Stimulated activated CD8-positive, alpha-beta memory T cell treated with anti-CD3 and anti-CD28 coated beads, Interleukin-12 subunit alpha, Interleukin-12 subunit beta, amount 100 ng/mL, for 4 hours (primary cell): ENCODE measurements at places on chromosomes 11 and 22.

- no peak for DNase-seq
These were observed 34.6 kb upstream of the PDGFD start for GRCh38 chr11:104198576-104198975.

- DNase-seq, result no peak
These were observed 112.5 kb upstream of the TP53AIP1 start for GRCh38 chr11:129055196-129055595.

DNA sequence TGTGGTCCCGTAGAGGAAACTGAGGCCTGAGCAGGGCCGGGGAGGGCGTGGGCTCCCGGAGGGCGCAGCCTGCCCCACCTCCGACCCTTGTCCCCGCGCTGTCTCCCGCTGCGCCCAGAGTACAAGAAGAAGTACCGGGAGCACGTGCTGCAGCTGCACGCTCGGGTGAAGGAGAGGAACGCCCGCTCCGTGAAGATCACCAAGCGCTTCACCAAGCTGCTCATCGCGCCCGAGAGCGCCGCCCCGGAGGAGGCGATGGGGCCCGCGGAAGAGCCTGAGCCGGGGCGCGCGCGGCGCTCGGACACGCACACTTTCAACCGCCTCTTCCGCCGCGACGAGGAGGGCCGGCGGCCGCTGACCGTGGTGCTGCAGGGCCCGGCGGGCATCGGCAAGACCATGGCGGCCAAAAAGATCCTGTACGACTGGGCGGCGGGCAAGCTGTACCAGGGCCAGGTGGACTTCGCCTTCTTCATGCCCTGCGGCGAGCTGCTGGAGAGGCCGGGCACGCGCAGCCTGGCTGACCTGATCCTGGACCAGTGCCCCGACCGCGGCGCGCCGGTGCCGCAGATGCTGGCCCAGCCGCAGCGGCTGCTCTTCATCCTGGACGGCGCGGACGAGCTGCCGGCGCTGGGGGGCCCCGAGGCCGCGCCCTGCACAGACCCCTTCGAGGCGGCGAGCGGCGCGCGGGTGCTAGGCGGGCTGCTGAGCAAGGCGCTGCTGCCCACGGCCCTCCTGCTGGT is 1.9 kb downstream of the NLRP6 start:
- DNase-seq, result no peak

- no peak for DNase-seq
These were observed 94.9 kb downstream of the SCN3B start for GRCh38 chr11:123559523-123559955.

DNA sequence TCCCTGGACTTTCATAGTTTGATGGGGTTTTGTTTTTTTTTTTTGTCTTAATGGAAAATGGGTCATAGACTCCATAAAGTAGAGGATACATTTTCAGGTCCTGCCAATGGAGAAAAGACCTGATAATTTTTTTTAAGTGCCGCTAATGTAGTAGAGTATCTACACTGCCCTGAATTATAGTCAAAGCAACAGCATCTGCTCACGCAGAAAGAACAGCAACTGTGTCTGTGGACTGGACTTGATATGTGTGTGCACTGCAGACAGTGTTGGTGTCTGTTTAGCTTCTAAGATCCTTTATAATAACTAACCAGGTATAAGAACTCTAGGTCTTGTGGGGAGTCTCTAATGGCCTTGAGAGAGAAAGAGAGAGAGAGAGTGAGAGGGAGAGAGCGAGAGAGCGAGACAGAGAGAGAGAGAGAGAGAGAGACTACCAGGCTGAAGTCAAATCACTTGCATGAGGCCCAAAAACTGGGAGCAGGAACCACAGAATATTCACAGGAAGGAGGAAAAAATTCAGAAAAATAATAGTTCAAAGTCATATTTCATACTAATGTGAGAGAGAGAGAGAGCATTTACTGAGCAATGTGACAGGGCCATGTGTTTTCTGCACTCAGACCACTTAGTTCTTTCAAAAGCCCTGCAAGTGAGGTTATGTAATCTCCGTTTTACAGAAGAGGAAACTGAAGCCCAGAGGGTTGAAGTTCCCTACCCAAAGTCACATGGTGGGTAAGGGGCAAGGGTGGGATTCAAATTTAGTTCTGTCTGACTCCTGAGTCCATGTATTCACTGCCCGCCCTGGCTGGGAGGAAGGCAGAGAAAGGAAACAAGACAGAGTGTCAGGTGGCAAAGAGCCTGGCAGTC is 8.6 kb upstream of the MIAT start:
- DNase-seq, result no peak

DNA sequence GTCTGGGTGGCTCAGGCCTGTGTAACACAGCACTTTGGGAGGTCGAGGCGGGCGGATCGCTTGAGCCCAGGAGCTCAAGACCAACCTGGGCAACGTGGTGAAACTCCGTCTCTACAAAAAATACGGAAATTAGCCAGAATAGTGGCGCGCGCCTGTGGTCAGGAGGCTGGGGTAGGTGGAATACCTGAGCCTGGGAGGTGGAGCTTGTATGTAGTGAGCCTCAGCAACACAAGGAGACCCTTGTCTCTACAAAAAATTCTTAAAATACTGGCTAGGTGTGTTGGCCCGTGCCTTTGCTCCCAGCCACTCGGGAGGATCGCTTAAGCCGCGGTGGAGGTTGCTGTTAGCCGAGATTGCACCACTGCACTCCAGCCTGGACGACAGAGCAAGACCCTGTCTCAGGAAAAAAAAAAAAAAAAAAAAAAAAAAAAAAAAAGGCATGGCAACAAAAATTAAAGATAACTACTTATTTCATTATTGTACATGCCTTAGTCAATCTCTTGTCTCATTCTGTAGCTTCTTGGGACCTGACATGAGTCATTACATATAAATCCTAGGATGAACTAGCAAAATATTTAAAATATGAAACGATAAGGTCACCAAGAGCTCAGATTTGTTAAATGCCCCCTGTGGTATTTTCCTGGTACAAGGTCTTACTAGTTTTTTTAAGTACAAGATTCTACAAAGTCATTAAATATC is 1.1 kb downstream of the TAF1D start:
- peak; percentile 7 for DNase-seq

GRCh38 chr11:18067372-18067771 is 21.3 kb upstream of the TPH1 start:
- no peak for DNase-seq

GRCh38 chr11:115052601-115053000 is 374.3 kb downstream of the NXPE2 start:
- DNase-seq, result no peak

GRCh38 chr11:20368438-20368837 is 4.9 kb downstream of the HTATIP2 start:
- no peak for DNase-seq

GRCh38 chr11:71998649-71999310 is at the start of gene IL18BP:
IL18BP (plus strand) TSS chr11:71998909; CDS start chr11:71999985, 1,076 bp downstream.
- no peak for DNase-seq

- no peak for DNase-seq
These were observed 80.1 kb upstream of the RTL6 start for GRCh38 chr22:44578110-44578457.

DNA sequence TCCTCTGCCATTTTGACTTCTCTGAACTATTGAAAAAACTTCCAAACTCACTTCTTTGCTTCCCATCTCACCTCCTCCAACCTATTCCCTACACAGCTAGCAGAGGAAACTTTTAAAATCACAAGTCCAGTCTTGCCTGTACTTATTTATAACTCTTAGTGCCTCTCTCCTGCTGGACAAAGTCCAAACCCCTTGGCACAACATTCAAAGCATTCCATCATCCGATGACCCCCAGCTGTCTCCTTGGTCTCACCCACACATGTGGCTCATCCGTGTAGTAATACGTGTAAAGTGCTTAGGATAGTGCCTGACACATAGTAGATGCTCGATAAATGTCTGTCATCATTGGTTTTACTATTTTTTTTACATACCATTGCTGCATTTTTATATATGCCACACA is 101.4 kb downstream of the PARVA start:
- no peak for DNase-seq

DNA sequence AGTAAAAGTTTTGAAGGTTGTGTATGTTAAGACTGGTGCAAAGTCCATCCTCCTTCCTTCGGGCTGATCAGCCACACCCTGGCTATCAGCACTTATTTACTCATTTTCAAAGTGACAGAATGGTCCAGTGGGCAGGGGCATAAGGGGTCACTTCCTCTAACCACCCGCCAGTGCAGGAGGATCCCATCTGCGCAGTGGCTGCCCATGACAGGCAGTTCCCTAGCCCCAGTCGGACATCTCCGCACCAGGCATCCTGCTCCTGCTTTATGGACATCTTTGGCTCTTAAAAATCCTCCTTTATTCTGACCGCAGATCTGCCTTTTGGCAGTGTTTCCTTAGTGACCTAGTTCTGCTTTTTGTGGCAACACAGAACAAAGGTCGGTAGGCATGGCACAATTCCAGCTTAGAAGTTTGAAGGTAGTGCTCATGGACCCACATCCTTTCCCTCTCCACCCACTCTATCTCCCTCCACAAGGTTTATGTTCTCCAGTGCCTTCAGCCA is 55.9 kb downstream of the BMAL1 start:
- no peak for DNase-seq

- DNase-seq, result no peak
These were observed 6.3 kb upstream of the APOL5 start for GRCh38 chr22:35711336-35711735.

DNA sequence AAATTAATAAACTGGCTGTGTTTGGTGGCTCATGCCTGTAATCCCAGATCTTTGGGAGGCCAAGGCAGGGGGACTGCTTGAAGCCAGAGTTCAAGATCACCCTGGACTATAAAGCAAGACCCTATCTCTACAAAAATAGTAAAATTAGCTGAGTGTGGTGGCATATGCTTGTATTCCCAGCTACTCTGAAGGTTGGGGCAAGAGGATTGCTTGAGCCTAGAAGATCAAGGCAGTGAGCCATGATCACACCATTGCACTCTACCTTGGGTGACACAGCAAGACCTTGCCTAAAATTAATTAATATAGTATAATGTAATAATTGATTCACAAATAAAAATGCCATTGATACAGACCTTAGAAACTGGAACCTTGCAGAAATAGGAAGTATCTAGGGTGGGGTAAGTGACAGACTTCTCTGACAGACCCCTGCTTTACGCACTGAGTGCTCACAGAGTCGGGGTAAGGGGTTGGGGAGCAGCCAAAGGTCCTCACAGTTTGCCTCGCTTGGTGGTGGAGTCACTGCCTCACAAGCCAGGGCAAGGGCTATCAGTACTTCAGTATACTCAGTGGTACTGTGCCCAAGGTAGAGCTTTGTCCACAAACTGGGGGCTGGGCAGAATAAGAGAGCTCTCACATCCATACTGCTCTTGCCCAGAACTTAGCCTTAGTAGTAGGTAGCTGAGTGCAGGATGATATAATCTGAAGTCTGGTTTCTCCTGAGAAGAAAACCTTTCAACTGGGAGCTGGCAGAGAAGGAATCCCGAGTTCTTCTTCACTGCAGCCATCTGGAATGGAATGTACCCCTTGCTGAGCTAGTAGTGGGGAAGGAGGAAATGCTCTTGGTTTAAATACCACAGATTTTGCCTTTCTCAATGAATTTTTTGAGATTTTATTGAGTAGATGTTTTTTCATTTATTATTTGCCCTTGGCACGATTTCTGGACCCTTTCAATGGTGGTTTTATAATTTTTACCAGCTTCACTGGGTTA is 65.5 kb downstream of the EMSY start:
- no peak for DNase-seq

- DNase-seq, result no peak
These were observed 22.6 kb downstream of the APLNR start for GRCh38 chr11:57214494-57214893.

DNA sequence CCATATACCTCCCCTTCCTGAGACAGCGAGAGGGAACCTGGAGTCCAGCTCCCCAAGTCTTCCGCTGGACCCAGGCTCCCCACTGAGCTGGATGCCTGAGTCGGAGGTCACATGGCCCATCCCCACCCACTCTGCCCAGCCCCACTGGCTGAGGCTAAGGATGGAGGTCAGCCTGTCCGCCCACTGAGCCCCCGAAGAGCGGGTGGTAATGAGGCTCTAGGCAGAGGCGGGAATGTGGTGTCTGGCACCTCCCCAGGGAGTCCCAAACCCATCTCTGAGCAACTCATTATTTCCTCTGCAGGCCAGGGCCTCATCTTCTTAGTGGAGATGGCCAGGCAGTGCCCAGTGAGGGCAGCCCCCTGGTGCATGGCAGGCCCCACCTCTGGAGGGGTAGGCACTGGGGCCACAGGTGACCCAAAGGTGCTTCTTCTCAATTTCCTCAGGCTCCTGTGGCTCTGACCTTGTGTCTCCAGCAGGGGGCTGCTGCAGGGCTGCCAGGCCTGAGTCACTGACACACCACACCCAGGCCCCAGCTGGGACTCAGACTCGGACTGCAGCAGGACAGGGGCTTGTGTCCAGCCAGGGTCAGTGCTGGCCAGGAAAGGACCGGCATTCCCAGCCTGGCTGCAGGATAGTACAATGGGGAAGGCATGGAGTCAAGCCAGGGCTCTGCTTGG is 10.2 kb upstream of the PDE2A start:
- no peak for DNase-seq

GRCh38 chr22:39309364-39309861 is 10.0 kb downstream of the RPL3 start:
- DNase-seq, result no peak

- DNase-seq, result no peak
These were observed 7.1 kb upstream of the GAS2L1 start for GRCh38 chr22:29299136-29299900.

DNA sequence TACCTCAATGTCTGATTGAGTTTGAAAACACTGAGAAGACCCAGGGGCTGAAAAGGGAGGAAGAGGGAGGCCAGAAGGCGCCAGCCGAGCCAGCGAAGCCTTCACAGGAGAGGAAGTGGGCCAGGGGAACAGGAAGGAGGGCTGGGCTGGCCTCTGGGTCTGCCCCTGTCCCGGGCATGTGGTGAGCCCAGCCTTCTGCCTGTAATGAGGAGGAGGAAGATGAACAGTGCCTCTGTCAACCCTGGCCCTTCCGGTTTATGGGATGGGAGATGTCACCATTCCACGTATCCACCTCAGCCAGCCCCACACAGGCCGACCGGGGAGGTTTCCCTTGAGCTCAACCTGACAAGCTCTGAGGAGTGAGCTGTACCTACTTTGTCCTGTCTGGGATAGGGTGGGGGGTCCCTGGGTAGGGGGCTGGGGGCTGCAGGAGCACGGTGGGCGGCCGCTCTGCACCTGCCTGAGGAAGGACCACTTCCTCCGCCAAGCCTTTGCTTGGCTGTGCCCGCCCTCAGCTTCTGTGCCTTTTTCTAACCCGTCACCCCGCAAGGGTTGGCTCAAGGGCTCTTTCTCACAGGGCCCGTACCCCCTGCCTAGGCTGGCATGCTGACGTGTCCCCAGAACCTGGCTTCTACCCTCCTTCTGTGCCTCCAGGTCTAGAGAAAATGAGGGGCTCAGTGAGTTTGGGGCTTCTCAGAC is 2.0 kb downstream of the PARVG start:
- no peak for DNase-seq

GRCh38 chr11:88070437-88070836 is 104.8 kb downstream of the RAB38 start:
- DNase-seq, result no peak
